Activated naive CD8-positive, alpha-beta T cell treated with anti-CD3 and anti-CD28 coated beads, Interleukin-2, amount 10 ng/mL, durations not matched to agents 7 days and 5 days (primary cell): ENCODE measurements at places on chromosomes 3 and 15. TPM values are rescaled to one million over a fixed set of nuclear protein-coding genes. Genes with fewer than 3 reads are reported as not detected.

Gene MCF2L2
- 8.2 TPM for total RNA-seq

Gene PLXNA1
- total RNA-seq = 5.8 TPM

Gene THPO
- total RNA-seq = not detected

Gene LRRC31
- not detected for total RNA-seq

Gene XIRP1
- total RNA-seq = not detected

Gene MST1
- total RNA-seq = 11.0 TPM

Gene HCLS1
- total RNA-seq = 318 TPM

Gene CORO2B
- not detected for total RNA-seq

Gene INKA1
- total RNA-seq = 1.3 TPM

Gene SLC6A11
- total RNA-seq = not detected

Gene ERC2
- not detected for total RNA-seq

Gene CMTM7
- total RNA-seq = 45.3 TPM

Gene SETMAR
- total RNA-seq = 11.3 TPM

Gene GABRR3
- not detected for total RNA-seq

Gene EPHB1
- total RNA-seq = 0.91 TPM

Gene BTLA
- total RNA-seq = 29.8 TPM

Gene ULK4
- 19.0 TPM for total RNA-seq

Gene MYL3
- total RNA-seq = not detected
